SK-N-SH (cell line): ENCODE measurements at places on chromosomes 5 and 9.

DNA sequence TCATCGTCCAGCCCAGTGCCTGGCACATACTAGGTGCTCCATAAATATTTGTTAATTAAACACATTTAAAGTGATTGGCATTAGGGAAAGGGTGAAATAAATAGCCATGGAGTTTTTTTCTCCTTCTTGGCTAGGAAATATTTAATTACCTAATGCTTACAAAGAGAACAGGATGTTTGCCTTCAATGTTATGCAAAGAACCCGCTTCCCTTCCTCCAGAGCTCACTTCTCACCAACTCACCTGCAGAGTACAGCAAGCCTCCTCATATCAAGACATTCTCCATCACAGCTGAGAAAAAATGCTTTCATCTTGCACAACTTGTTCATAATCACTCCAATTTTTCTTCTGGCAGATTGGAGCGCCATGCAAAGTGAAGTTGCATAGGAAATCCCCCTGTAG is 161.7 kb upstream of the STK32A start:
- DNase-seq, result no peak

DNA sequence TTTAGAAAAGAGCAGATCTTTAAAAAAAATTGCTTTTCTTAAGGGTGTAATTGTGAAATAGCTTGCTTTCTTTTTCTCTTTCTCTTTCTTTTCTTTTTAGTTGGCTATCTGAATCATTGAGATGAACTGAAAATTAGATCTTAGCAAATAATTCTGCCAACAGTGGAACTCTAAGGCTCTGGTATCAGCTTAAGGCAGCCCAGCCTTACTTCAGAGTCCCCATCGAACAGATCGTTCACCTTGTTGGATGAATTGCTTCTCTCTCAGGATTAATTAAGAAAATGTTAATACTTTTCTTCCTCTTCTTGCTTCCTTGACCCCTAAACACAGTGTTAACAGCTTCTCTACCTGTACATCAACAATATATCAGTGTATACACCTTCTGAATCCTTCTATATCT is 92.1 kb downstream of the ZCCHC7 start:
- no peak for DNase-seq

GRCh38 chr5:15785531-15785981 is 285.6 kb downstream of the FBXL7 start:
- no peak for DNase-seq

GRCh38 chr5:173583346-173583745 is 33.1 kb downstream of the BOD1 start:
- DNase-seq, result no peak

GRCh38 chr5:124705577-124705976 is 40.9 kb downstream of the ZNF608 start:
- DNase-seq, result no peak

- DNase-seq, result no peak
Measured at GRCh38 chr5:83375049-83375745, 96.3 kb upstream of the VCAN start.

DNA sequence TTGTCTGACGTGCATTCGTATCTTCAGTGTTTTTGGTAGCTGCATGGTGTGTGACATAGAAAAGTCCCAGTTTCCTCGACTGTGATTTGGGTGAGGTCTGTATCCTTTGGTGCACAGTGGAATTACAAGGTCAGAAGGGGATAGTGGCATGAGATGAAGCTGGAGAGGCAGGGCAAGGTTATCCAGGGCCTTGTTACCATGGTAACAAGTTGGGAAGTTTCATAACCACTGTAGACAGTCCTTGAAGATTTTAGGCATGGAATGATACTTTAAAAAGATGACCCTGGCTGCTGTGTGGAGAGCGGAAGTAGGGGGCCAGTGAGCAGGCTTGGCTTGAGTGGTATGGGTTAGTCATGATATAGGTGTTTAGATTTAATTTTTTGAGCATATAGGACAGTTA is 11.9 kb downstream of the EHMT1 start:
- no peak for DNase-seq

- DNase-seq, result peak; percentile 7
Measured at GRCh38 chr5:26024774-26025173, 1013.6 kb downstream of the CDH9 start.

DNA sequence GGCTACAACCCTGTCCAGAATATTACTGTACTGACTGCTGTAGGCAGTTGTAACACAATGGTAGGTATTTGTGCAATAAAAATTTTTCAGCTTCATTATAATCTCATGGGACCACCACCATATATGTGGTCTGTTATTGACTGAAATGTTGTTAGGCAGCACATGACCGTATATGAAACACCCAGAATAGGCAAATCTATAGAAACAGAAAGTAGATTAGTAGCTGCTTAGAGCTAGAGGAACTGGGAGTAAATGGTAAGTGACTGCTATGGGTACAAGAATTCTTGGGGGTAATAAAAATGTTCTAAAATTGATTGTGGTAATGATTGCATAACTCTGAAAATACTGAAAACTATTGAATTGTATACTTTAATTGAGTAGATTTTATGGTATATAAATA is 185.7 kb downstream of the ESM1 start:
- DNase-seq, result no peak

DNA sequence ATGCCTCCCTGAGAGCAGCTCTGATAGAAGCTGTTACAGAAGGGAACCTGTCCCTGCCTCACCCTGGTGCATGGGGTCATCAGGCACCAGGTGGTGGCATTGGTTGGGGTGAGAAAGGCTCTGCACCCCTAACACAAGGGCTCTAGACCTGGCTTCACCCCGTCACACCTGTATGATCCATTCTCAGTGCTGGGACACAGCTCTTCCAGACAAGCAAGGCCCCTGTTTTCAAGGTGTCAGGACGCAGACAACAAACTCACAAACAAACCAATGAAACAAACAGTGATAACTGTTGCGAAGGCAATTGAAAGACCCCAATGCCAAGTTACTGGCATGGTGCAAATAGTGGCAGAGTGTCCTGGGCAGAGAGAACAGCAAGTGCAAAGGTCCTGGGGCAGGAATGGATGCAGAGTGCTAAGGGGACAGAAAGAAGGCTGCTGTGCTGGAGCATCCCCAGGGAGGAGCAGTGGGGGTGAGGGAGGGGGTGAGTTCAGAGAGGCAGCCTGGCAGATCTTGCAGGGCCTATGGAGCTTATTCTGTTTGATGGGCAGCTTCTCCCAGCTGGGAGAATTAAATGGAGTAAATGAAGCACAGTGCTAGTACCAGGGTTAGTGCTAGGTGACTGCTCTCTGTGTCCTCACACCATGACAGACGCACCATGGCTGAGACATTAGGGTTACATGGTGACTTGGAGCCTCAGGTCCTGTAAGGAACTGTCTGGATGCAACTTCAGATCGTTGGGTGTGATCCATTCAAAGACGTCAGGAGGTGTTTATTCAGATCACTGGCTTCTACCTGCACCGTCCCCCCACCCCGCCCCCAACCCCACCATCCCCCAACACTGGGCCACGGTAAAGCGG is 67.9 kb upstream of the UNC5A start:
- peak; percentile 22 for DNase-seq

- DNase-seq, result no peak
Measured at GRCh38 chr9:127680846-127681245, 25.9 kb upstream of the CFAP157 start.

- peak; percentile 62 for DNase-seq
Measured at GRCh38 chr5:108681079-108681921, 66.4 kb upstream of the FER start.
